ENCODE measurements at places on chromosomes 3 and 15.
A peak's percentile ranks its signal among the peaks of the same experiment; 100 is the strongest.

GRCh38 chr3:123716411-123716810 lies 131.6 kb upstream of the HACD2 start:
- DNase-seq, result no peak

DNA sequence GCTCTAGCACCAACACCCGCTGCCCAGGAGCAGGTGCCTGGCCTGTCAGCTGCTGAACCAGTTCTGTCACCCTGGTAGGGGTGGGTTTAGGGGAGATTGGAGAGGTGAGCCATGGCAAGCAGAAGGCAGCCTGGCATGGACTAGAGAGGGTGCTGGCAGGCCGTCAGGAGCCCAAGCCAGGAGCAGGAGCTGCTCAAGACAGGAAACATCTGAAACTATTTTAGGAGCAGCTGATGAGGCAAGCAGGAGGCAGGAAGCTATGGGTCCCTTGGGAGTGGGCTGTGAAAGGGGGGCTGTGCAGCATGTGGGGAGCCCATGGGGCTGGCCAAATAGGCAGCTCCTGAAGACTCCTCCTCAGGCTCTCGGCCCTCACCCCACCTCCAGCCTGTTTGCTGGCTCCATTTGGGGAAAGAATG lies 2.3 kb downstream of the INKA1 start:
- no peak for DNase-seq

DNA sequence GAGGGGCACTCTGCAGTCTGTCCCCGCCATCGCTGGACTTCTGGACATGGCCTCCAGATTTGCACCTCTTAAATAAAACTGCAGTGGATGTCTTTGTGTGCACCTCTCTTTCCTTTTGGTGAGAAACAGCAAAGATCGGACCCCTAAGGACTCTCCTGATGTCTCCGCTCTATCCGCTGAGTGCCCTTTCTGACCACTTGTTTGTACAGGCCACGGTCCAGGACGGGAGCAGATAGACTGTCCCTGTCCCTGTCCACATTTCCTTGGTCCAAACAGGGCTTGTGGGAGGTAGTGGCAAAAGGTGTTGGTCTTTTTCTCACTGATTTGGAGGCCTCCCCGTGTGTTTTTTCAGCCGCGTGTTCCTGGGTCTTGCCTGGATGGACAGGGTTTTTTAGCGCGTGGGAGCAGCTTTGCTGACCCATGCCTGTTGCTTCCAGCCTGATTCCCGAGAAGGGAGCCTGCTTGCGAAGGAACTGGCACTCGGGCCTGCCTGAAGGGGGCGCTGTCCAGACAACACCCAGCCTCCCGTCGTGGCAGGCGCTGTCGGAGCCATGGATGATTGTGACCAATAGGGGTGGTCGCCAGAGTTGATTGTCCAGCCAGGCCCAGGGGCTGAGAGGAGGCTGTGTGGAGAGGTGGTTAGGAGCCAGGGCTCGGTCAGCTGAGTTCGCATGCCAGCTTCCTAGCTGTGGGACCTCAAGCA lies 13.2 kb upstream of the STAB1 start:
- no peak for DNase-seq

- DNase-seq, result no peak
Observed at GRCh38 chr3:14418296-14419250, 16.2 kb downstream of the SLC6A6 start.

- DNase-seq, result peak; percentile 42
Observed at GRCh38 chr15:48352474-48353072, 21.3 kb downstream of the DUT start.

DNA sequence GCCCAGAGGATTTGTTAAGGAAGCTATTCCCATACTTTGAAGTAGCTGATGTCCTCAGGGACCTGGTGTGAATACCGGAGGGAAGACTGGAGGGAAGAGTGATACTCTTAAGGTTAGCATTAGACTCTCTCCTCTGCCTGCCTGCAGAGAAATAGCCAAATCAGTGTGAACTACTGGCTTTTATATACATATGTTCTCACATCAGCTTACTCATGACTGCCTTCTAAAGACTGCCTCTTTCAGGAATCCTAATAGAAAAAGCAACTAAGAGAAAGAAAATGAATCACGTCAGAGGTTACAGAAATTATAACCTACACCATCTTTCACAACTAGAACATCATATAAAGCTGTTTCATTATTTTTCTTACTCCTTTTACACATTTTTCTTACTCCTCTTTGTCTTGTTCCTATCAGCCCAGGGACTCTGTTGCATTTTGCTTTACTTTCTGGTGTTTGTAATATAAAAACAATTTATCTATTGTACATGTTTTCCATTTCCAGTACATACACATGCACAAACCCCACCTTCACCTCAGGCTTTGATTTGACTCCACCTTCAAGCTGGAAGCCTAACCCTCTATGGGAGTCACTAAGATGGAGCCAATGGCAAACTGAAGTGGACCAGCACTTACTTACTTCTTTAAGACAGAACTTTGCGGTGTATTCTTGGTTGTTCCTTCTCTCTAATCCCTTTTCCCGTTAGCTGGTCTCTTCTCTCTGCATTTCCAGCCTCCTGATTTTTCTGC lies 257.7 kb upstream of the UBE2E1 start:
- no peak for DNase-seq

- no peak for DNase-seq
Observed at GRCh38 chr3:106403371-106404145, 534.7 kb upstream of the CBLB start.

DNA sequence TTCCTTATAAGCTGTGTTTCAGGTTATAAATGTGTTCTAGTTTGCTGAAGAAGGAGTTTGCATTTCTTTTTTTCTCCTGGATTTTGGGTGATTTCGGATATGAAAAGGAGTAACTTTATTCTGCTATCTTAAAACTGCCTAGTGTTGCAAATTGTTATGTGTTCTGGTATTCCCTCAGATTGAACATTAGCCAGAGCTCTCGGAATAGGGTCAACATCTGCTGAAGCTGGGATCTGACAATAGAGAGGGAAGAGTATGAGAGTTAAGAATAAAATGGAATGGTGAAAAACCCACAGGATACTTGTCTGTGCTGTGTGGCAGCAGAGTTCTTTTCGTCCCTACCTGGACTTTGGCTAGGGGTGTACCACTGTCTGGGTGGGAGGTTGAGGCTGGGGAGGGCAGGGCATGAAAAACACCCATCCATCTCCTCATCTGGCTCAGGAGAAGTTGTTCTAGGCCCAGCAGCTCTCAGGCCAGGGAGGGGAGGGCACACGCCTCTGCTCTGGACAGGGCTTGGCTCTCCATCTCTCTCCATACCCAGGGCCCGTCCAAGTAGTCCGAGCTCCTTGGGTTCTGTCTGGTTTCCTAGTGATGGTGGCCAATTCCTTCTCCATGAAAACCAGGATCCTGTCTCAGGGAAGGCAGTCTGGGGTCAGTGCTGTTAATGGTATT lies 13.2 kb downstream of the SPSB4 start:
- DNase-seq, result no peak

GRCh38 chr15:45399381-45400212 lies 21.3 kb upstream of the GATM start:
- peak; percentile 43 for DNase-seq

- DNase-seq, result no peak
Observed at GRCh38 chr3:179355996-179356395, 8.5 kb downstream of the MFN1 start.

- no peak for DNase-seq
Observed at GRCh38 chr3:30630238-30631030, 24.0 kb downstream of the TGFBR2 start.

Data from CD4-positive, alpha-beta memory T cell (primary cell).